ENCODE measurements at places on chromosomes 2 and 18. TPM values are rescaled to one million over a fixed set of nuclear protein-coding genes. Genes with fewer than 3 reads are reported as not detected.

Gene IAH1
- 16.1 TPM for total RNA-seq

Gene SLC5A7
- not detected for total RNA-seq

Gene CPLX4
- total RNA-seq, result not detected

Gene RFTN2
- total RNA-seq, result 7.0 TPM

Gene LOXL3
- total RNA-seq, result 7.2 TPM
